ENCODE measurements at places on chromosomes 5 and 9. TPM values are rescaled to one million over a fixed set of nuclear protein-coding genes. Genes with fewer than 3 reads are reported as not detected.

The ADGRV1 gene
- 7.5 TPM for total RNA-seq

The WDR38 gene
- total RNA-seq = not detected

GRCh38 chr5:145307866-145308382 is 527.2 kb downstream of the PRELID2 start:
- H3K4me3 ChIP-seq = no peak overlapping the region
- no peaks in the 10 kb centered on the region for H3K4me1 ChIP-seq
- H3K27me3 ChIP-seq = no peaks in the 10 kb centered on the region

GRCh38 chr9:133130685-133131244 is 9.7 kb upstream of the RALGDS start:
- H3K27ac ChIP-seq = no peak overlapping the region
- H3K4me3 ChIP-seq = no peak overlapping the region
- no peaks in the 10 kb centered on the region for H3K36me3 ChIP-seq
- H3K27me3 ChIP-seq = no peaks in the 10 kb centered on the region

- no peaks in the 10 kb centered on the region for H3K4me1 ChIP-seq
- no peak overlapping the region for H3K4me3 ChIP-seq
- H3K27ac ChIP-seq = no peak overlapping the region
Measured at GRCh38 chr5:61004448-61004847, 59.4 kb downstream of the NDUFAF2 start.

DNA sequence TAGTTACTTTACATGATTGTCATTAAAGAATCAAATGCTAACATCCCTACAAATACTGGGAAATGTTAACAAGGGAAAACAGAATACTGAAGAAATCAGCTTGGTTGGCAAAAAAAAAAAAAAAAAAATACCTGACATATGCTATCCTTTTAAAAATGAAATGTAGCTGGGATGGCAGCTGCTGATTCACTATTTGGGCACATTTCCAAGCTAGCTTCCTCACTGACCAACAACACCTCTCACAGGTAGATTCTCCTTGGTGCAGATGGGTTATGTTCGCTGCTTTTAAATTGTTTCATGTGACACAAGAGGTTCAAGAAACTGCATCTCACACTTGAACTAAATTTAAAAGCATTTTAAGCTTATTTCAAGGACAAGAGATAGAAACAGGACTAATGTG is 6.1 kb upstream of the PRUNE2 start:
- H3K36me3 ChIP-seq = no peaks in the 10 kb centered on the region
- no peaks in the 10 kb centered on the region for H3K27me3 ChIP-seq
- DNase-seq = no peak
- no peak overlapping the region for H3K4me3 ChIP-seq
- peaks cover under 1% of the 10 kb centered on the region for H3K4me1 ChIP-seq

- no peak for DNase-seq
- H3K4me3 ChIP-seq = no peak overlapping the region
Measured at GRCh38 chr9:17829812-17830385, 251.0 kb downstream of the SH3GL2 start.

- H3K27me3 ChIP-seq = no peaks in the 10 kb centered on the region
- no peak overlapping the region for H3K27ac ChIP-seq
- H3K4me1 ChIP-seq = no peaks in the 10 kb centered on the region
- no peak for DNase-seq
Measured at GRCh38 chr5:126544087-126544740, 50.8 kb downstream of the ALDH7A1 start.

DNA sequence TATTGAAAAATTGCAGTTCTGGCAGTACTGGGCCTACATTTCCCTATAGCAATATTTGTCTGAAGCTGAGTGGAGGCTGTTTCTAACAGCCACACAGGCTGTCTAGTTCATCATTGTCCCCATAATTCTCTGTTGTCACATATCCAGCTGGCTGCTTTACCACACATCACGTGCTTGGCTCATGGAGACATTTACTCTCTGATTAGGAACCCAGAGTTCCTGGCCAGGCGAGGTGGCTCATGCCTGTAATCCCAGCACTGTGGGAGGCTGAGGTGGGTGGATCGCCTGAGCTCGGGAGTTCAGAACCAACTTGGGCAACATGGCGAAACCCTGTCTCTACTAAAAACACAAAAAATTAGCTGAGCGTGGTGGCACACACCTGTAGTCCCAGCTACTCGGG is 81.4 kb downstream of the PGM5 start:
- H3K27me3 ChIP-seq = no peaks in the 10 kb centered on the region
- H3K27ac ChIP-seq = no peak overlapping the region
- H3K36me3 ChIP-seq = no peaks in the 10 kb centered on the region
- no peaks in the 10 kb centered on the region for H3K4me1 ChIP-seq
